Posterior vena cava (tissue), 2 donors: ENCODE measurements at places on chromosomes 16 and 17. TPM values are rescaled to one million over a fixed set of nuclear protein-coding genes. Genes with fewer than 3 reads are reported as not detected.

The SGCA gene
- 87.9 TPM for total RNA-seq

DNA sequence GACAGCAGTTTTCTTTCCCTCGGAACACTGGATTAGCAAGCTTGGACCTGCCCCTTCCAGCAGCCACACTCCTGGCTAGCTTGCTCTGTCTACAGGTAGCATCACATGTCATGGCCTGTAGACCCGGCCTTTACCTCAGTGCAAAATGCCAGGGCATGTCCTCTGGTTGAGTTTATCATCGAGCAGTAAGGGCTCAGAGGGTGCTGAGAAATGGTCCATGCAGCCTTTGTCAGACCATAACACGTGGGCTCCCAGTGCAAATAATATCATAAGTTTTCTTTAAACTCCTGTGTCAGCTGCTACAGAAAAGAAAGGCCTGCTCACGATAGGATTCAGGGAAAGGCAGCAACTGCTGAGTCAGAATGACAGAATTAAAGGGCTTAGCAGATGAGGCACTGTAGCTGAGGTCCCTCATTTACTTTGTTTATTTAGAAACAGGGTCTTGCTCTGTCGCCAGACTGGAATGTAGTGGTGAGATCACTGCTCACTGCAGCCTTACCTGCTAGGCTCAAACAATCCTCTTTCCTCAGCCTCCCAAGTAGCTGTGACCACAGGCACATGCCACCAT lies 8.0 kb upstream of the GNA13 start:
- DNase-seq, result no peak

DNA sequence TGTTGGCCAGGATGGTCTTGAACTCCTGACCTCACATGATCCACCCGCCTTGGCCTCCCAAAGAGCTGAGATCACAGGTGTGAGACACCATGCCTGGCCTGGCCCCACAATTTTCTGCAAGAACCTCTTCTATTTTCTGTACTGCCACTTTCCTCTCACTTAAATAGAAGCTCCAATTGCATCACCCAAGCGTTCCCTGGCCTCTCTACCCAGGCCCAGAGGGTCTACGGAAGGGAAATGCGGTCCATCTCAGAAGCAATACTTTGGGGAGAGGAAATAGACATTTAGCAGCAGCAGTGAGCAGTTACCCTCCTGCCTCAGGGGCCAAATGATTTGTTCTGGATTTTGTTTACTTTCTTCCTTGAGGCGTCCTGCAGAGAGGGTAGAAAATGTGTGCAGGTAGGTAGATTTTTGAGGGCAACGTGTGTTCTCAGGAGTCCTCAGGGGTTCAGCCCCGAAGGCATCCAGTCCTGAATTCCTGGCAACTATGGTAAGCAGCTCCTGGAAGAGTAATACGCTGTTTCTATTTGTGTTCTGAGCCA lies 11.0 kb downstream of the SLC6A4 start:
- DNase-seq, result peak; percentile 56

DNA sequence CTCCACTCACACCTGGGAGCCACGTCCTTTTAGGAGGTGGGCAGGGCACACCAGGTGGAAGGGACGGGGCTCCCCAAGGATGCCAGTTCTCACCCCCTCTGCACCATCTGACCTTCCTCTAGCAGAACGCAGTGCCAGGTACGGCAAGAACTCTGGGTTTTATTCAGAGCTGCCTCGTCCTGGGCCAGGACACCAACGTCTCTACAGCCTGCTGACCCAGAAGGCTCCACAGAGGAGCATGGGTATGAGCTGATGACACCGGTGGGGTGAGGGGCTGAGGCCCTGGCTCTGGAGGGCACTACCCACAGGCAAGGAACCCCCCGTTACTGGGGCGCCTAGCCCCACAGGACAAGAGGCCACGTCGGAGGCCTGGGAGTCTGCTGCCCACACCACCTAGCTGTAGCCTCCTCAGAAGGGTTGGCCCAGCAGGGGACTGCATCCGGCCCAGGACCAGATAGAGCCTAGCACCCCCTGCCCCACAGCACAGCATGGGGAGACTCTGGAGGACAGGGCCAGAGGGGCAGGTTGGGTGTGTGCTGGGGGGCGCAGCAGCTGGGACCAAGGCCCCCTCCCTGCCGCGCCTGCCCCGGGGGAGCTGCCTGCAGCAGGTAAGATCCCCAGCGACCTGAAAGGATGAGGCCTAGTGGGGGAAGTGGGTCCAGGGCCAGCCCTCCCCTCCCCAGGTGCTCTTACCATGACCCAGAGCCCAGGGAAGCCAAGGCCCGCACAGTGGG lies 13.9 kb downstream of the BCAR1 start:
- no peak for DNase-seq

DNA sequence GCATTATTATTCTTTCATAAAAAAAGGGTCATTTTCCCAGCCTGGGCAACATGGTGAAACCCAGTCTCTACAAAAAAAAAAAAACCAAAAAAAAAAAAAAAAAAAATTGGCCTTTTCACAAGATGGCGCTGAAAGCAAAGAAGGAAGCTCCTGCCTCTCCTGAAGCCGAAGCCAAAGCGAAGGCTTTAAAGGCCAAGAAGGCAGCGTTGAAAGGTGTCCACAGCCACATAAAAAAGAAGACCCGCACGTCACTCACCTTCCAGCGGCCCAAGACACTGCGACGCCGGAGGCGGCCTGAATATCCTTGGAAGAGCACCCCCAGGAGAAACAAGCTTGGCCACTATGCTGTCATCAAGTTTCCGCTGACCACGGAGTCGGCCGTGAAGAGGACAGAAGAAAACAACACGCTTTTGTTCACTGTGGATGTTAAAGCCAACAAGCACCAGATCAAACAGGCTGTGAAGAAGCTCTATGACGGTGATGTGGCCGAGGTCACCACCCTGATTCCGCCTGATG lies 4.9 kb upstream of the PGAP6 start:
- DNase-seq, result no peak

DNA sequence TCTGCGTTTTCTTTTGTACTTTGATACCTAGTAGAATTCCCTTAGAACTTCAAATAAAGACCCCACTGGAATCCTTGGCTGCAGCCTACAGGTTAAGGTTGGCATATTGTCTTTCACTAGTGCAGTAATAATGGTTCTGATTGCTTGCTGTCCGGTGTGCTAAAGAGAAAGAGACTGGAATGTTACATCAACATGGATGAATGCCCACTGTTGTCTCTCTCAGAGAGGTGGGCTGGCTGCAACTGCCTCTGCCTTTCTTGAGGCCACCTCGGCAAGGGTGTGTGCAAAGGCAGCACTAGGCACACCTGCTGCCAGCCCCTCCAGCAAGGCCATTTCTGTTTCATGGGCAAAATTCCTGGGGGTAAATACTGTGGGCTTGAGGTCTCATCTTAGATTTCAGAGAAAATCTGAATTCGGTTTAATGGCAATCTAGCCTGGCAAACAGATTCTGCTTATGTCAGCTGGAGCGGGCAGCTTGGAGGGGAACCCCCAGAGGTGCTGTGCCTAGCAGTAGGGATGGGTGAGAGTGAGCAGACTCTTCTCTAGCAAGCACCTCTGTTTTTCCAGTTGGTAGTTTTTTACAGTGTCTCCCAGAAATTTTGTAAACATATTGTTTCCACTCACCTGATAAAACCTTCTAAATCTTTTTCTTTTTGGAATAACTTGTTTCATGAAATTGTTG lies 54.0 kb downstream of the MRTFB start:
- no peak for DNase-seq

The SLC5A11 gene
- total RNA-seq, result not detected

GRCh38 chr17:68456339-68457167 lies 743 bp downstream of the WIPI1 start:
- DNase-seq, result peak; percentile 95
